ENCODE measurements at places on chromosomes 16 and 17.

- DNase-seq: no peak
These were observed 19.1 kb upstream of the CD79B start for GRCh38 chr17:63950940-63951907.

GRCh38 chr17:70120425-70120824, 45.4 kb downstream of the KCNJ16 start:
- DNase-seq: no peak

DNA sequence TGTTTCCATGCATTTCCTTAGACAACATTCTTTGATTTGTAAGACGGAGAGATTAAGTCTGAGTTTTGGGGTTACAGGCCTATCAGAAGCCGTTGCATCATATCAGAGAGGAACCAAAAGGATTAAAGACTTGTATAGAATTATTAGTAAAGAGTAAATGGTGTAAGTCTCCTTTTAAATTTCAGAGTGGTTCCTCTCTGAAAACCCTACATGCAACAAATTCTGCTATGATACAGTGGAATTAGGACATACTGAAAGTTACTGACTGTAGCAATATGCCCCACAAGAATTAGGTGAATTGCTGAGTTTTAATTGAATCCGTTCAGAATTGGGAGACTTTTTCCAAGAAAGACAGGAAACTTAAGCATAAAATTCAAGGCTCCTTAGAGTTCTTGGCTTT, 221.6 kb downstream of the FTO start:
- no peak for DNase-seq

GRCh38 chr17:8965394-8966168, at the start of gene PIK3R5:
Gene PIK3R5 (minus strand): TSS chr17:8965707. CDS start chr17:8911494, 54,213 bp downstream.
- DNase-seq: no peak

DNA sequence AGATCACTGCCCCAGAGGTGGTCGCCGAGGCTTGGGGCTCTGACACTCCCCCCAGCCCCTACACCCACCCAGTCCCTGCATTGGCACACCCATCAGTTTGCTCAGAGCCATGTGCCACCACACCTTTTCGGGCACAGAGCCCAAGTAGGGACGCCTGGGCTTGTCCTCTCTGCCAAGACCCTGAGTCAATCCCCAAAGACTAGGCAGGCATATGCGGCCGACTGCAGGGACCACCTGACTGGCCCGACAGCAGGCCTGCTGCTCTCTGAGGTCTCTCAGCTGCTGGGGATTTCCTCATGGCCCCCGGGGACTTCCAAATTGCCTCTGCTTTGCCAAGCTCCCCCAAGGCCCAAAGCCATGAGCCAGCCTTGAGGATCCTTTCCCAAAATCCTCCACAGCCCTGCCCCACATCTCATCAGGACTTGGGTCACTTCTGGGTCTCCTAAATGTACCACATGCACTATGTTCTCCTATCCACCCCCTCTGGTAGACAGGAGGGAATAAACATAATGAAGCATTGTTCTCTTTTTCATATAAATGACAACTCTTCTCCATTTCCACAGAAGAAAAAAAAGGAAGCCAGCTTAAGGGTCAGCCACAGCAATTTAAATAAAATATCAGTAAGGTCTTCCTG, 30.6 kb downstream of the MYO18A start:
- peak; percentile 92 for DNase-seq

DNA sequence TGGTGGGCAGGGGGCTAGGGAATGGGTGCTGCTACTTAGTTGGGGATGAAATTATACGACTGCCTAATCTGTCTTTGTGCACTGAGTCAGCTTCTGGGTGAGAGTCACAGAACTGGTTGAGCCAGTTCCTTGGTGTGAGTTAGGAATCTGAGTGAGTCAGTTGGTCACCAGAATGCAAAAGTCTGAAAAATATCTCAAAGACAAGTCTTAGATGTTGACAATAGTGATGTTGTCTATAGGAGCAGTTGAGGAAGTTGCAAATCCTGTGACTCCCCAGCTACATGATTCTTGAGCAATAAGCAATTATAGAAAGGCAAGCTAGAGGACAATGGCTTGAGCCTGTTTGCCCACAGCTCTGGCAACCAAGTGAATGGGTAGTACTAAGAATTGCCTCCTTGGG, 399.2 kb downstream of the CNTNAP4 start:
- no peak for DNase-seq

- DNase-seq: no peak
These were observed 835.3 kb upstream of the EEF2KMT start for GRCh38 chr16:5932906-5933305.

GRCh38 chr17:17186551-17187505, 19.3 kb downstream of the PLD6 start:
- DNase-seq: no peak

DNA sequence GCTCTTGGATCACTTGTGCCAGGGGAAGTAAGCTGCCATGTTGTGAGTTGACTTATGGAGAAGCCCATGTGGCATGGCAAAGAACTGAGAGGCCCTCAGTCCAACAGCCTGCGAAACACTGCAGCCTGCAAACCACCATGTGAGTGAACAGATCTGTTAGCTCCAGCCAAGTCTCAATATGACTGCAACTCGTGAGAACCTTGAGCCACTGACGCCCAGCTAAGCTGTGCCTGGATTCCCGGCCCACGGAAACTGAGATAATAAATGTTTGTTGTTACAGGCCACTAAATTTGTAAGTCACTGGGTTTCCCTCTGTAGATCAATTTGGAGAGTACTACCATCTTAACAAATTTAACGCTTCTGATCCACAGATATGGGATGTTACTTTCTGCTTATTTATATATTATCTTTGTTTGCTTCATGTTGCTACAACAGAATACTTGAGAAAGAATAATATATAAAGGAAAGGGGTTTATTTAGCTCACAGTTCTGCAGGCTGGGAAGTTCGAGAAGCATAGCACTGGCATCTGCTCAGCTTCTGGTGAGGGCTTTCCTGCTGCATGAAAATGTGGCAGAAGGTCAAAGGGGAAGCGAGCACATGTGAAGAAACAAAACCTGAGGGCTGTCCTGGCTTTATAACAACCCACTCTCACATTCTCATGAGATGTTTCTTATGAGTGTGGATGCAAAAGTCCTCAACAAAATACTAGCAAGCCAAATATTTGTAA, 29.4 kb upstream of the ATP2A3 start:
- no peak for DNase-seq

DNA sequence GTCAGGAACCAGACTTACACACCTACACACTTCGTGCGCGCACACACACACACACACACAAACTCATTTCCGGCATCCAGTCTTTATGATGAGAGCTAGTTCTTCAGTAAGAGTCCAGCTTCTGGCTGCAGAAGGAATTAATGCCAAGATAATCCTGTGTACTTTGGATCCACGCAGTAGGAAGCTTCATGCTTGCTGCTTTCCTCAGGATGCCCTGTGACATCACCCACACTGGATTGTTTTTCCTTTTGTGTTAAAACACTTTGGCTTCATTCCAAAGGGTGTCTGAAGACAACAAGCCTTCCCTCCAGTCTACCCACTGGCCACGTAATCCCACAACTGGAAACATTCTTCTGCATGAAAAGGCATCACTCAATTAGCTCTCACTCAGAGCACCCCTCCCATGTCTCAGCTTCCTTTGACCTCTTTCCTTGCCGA, 35.4 kb downstream of the KCNJ16 start:
- no peak for DNase-seq

- DNase-seq: no peak
These were observed 57.6 kb upstream of the KIF2B start for GRCh38 chr17:53765129-53765528.

DNA sequence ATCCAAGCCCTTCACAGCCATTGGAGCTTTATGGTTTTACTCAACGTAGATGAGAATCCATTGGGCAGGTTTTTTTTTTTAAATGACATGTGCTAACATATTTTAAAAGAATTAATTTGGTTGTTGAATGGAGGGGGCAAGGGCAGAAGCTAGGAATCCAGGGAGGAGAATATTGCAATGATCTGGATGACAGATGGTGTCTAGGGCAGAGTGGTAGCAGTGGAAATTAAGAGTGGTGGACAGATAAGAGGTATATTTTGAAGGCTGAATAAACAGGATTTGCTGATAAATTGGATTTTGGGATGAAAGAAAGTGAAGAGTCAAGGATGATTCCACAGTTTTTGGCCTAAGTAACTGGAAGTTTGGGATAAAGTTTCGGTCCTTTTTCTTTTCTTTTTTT, 54.8 kb upstream of the DHX40 start:
- no peak for DNase-seq

DNA sequence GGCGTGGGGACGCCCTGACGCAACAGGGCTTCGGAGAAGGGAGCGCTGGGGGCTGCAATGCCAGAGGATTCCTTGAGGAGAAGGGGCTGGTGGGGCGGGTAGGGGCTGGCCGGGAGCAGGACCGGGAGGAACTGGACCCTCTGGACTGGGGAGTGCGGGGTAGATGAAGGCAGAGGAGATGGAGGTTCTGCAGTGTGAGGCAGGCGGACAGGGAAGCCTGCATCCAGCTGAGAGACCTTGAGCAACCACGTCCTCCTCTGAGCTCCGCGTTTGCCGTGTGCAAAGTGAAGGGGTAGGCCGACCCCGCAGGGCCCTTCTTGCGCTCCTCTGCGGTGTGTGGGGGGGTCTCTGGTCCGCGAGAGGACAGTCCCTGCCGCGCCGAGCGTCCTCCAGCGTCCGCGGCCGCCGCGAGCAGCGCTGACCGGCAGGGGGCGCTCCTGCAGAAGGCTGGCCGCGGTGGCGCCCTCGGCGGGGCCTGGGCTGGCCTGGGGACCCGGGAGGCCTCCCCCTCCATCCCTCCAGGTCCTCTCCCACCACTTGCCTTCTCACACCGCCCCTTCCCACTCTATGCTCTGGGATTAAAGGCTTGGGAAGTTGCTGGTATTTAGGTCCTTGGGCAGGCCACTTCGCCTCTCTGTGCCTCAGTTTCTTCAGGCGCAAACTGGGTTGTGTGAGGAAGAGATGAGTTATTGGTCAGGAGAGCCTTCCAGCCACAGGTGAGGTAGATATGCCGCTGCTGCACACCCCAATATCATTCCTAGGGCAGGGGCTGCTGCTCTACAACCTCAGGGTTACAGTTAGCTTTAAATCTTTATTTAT, 9.6 kb upstream of the WNT9B start:
- DNase-seq: peak; percentile 23

- no peak for DNase-seq
These were observed 571 bp downstream of the TIMP2 start for GRCh38 chr17:78924481-78925151.

- no peak for DNase-seq
These were observed 174.8 kb downstream of the UTP18 start for GRCh38 chr17:51435171-51435552.

GRCh38 chr16:56964243-56965148, 2.7 kb downstream of the CETP start:
- peak; percentile 44 for DNase-seq

DNA sequence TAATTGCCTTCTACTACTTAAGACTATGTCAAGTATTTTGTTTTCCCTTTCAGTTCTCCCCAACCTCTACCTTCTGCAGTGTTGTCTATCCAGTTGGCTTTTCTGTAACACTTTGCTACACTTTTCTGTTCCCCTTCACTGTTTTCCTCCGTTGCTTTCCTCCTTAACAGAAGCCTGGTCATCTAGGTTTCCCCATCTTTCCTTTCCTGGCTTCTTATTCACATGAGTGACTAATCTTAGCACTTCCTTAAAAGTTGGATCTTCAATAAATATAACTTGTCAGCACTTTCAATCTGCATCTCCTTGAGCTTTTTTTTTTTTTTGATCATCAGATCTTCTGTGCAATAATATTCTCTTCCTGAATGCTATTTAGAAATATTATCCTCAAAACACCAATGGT, 2.8 kb upstream of the SLFN11 start:
- no peak for DNase-seq

DNA sequence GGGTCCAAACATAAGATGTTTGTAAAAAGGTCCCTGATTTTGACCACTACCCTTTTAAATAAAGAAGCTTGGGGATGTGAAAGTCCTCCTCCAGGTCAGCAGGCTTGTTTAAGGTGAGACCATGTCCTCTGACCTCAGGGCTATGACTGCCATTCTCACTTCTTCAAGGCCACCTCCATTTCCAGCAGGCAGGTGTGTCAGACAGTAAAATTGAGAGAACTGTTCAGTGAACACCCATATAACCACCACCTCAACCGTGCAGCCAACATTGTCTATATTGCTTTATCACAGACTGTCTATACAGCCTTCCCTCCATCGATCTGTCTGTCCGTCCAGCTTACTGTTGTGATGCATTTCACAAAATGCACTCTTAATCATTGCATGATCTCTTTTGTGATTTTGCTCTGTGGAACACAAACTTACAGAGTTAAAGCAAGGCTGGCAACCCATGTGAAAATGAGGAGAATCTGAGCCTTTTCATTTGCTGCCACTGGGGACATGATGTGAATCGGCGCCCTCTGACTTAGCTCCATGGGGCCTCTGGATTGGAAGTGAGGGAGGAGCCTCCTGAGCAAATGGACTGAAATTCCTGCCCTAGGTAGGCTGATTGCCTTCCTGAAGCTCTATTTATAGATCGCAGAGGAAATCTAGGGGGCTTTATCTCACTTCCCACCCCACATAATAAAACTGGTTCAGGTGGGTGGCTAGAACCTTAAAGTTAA, 53.8 kb downstream of the ZNRF1 start:
- no peak for DNase-seq

- DNase-seq: no peak
These were observed 63.5 kb downstream of the MSI2 start for GRCh38 chr17:57319806-57320205.

GRCh38 chr17:75587675-75588595, at the start of gene MYO15B:
Gene MYO15B (plus strand): TSS chr17:75587800. CDS start chr17:75588058, 258 bp downstream.
- DNase-seq: no peak

GRCh38 chr17:42166196-42166763, 11.5 kb upstream of the RAB5C start:
- no peak for DNase-seq

DNA sequence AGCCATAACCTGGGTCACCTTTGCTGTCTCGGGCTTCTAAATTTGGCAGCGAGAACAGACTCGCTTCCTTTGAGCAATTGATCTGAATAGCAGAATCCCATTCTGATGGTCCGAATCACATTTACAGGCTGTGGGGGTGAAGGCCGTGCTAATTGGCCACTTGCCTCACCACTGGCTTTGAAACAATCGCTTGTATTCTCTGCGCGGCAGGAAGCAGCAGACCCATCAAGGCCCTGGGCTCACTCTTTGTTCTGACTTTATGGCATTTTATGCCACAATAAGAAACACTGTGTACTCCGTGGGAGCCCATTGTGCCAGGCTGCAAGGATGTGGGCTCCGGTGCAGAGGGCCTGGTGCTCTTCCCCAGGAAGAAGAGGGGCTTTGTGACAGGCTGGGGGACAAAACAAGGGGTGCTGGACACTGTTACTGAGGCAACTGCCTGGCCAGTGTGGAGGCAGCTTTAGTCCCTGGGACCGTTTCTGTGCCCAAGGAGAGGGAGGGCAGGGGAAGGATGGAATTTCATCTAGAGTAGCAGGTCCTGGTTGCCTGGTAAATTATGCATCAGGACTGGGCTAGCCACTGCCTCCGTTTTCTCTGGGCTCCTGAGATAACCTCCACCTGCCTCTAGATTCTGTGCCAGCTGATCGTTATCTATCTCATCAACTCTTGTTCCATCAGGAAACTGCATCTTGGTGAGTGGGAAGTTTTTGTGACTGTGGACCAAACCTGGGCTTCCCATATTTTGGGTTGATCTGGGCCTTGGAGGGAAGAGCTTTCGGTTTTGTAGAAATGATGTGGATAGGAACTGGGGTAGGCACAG, 78.5 kb downstream of the MRC2 start:
- no peak for DNase-seq
